D721Med (cell line): ENCODE measurements at places on chromosomes 5 and 9.

DNA sequence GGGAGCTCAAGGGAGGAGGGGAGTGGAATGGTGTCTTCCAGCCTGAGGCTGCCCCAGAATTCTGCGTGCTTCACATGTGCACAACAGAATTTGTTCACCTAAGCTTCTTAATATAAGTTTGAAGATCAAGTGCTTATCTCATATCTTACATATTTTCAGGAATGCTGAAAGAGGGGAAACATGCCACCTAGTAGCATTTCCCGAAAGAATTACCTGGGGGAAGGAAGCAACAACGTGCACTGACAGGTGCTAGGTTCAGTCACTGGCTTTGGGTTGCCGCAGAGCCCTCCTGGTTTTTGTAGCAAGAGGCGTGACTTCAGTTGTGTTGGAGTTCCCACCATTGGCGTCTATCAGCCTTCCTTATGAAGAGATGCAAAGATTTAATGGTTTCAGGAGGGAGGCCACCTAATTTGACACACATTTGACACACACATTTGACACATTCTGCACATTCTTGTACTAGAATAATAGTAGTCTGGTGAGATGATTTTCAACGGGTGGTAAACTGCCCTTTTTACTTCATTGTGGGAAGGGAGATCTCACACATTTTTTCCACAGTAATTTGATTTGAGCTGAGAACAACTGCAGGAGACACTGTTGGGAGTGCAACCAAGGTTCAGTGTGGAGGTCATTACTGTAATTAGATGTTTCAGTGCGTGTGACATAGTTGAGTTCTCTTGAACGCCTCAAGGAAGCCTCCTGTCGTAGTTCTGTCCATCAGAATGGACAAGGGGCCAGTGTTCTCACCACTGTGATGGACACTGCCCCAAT, 481.3 kb downstream of the CCDC171 start:
- no peak for DNase-seq

DNA sequence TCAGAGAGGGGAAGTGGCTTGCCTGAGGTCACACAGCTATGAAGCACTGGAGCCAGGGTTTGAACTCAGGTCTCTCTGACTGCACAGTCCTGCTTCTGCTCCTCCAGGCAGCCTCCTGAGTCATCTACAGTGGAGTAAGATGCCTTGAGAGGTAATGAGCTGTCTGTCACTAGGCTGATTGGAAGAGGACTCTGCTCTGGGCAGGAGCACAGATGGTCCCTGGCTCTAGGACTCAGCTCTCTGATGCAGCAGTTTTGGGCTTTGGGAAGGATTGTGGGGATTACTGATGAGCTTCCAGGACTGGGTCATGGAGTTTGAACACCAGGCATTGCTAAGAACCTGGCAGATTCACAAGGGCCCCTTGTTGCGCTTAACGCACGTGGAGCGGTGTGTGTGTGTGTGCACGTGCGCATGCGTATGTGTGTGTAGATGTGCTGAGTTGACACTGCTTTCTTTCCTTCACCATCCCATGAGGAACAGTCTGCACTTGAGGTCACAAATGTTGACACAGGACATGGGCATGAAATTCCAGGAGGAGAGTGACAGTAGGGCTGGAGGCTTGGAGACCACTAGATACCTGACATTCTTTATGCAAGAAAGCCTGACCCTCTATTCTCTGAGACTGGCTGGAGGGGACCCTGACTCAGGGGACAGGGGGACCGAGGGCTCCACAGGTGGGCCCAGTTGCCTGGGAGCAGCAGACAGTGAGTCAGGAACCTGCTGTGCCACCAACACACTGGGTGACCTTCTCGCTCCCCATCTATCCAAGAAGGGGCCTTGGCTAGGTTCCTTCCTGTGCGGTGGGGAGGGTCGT, 170.5 kb downstream of the RGS3 start:
- DNase-seq, result no peak

GRCh38 chr9:34501889-34502425, 20.8 kb downstream of the ENHO start:
- DNase-seq, result no peak

DNA sequence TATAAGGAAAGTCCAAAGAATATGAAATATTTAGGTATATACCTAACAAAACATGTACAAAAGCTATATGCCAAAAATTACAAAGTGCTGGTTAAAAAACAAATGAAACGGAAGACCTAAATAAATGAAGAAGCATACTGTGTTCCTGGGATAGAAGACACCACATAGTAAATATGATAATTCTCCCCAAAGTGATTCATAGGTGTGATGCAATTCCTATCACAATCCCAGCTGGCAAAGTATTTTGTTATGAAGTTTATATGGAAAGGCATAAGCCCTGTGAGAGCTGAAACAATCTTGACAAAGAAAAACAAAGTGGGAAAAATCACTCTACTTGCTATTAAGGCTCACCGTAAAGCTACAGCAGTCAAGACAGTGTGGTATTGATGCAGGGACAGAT, 2.6 kb upstream of the SMIM23 start:
- DNase-seq, result no peak

- no peak for DNase-seq
These were observed 24.2 kb upstream of the SHISAL2B start for GRCh38 chr5:64666078-64666477.

GRCh38 chr5:84790406-84790805, 405.7 kb upstream of the EDIL3 start:
- DNase-seq, result no peak

- no peak for DNase-seq
These were observed 80.1 kb downstream of the COL15A1 start for GRCh38 chr9:99023831-99024230.

- DNase-seq, result no peak
These were observed 72.7 kb downstream of the ZFAND5 start for GRCh38 chr9:72292256-72292682.

GRCh38 chr5:27242258-27242626, 203.9 kb upstream of the CDH9 start:
- DNase-seq, result no peak

- no peak for DNase-seq
These were observed 808 bp downstream of the SPOCK1 start for GRCh38 chr5:137498301-137498735.

GRCh38 chr9:68732405-68733020, 27.5 kb downstream of the PIP5K1B start:
- DNase-seq, result no peak

DNA sequence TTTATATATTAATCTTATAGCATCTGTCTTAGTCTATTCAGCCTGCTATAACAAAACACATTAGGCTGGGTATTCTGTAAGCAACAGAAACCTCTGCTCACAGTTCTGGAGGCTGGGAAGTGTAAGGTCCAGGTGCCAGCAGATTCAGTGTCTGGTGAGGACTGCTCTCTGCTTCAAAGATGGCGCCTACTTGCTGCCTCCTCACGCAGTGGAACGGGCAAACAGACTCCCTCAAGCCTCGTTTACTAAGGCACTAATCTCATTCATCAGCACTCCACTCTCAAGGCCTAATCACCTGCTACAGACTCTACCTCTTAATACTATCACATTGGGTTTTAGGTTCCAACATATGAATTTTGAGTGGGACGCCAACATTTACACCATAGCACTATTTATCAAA, 5.2 kb upstream of the TBC1D2 start:
- no peak for DNase-seq

- DNase-seq, result no peak
These were observed 12.6 kb upstream of the SEMA5A start for GRCh38 chr5:9558319-9558965.

DNA sequence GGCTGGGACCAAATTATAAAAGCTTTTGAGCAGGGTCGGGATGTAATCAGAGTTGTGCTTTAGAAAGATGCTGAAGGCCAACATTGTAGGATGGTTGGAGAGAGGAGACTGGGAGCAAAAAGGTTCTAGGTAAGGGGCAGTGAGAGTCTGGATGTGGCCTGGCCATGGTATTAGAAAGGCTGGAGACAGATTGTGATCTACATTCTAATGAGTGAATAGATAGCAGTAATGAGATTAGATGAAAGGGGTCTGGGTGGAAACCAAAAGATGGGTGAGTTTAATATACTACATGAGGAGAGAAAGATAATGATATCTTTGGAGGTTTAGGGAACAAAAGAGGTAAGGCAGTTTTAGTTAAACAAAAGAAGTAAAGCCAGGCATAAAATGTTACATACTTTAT, 88.8 kb upstream of the SH3GL2 start:
- no peak for DNase-seq

- no peak for DNase-seq
These were observed 433 bp upstream of the PTAR1 start for GRCh38 chr9:69760278-69760610.

- no peak for DNase-seq
These were observed 27.6 kb downstream of the DIMT1 start for GRCh38 chr5:62376064-62376463.

DNA sequence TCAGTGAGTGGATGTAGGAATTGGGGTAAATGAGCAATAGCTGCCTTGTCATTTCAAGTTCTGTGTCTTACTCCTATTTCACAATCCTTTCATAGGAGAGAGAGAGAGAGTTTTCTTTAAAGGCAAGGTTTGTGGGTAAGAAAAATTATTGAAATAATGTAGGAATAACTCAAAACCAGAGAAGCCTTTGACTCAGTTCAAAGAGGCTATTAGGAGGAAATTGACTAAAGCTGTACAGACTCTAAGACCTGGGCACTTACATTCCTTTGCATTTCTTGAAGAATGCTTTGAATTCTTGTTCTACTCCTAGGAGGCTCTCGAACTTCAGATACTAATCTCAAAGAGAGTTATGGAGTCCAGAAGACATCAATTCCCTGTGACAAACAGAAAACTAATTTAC, 257.1 kb downstream of the FBXL7 start:
- DNase-seq, result no peak

DNA sequence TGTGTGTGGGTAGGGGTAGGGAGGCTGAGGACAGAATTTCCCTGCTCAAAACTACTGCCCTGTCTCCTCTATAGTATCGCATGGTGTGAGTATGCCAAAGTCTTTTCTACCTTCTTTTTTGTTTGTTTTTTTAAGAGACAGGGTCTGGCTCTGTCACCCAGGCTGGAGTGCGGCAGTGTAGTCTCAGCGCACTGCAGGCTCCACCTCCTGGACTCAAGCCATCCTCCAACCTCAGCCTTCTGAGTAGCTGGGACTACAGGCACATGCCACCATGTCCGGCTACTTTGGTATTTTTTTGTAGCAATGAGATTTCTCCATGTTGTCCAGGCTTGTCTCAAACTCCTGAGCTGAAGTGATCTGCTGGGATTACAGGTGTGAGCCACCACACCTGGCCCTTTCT, 2.5 kb downstream of the SRP19 start:
- no peak for DNase-seq

GRCh38 chr5:25554077-25554476, 909.3 kb upstream of the CDH10 start:
- no peak for DNase-seq

GRCh38 chr5:159855476-159856191, 60.6 kb upstream of the ADRA1B start:
- DNase-seq, result no peak
